ENCODE measurements at places on chromosomes 6 and 20. TPM values are rescaled to one million over a fixed set of nuclear protein-coding genes. Genes with fewer than 3 reads are reported as not detected.
A peak's percentile ranks its signal among the peaks of the same experiment; 100 is the strongest.

Gene TTK
- not detected for total RNA-seq

DNA sequence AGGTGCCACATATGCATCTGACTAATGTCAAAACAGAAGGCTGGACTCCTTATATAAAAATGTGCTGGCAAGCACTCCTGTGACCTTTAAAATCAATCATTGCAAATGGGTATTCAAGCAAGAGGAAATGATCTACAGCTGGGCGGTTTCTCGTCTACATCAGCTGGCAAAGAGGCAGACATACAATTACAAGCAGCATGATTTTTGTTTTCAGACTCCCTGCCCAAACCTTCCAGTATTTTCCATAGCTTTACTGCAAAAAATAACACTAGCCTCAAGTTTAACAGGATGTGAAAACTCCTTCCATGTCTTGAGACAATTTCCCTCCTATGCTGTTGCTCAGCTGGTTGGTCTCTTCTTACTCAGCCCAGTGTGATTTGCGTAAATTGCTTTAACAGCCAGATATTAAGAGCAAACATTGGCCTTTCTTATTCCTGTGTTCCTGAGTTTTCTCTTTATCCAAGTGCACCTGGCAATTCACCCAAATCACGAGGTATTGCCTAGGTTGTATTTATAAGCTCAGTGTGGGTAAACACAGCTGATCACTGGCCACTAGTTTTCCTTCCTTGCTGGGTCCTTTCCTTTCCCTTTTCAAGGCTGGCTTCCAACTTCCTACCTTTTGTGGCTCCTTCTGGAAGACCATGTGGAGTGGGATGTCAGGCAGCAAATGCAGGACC is 130.4 kb downstream of the MOXD1 start:
- no peak for DNase-seq

GRCh38 chr6:73858376-73858775 is 162.4 kb downstream of the CD109 start:
- DNase-seq, result no peak

- DNase-seq, result no peak
Measured at GRCh38 chr20:49823152-49823847, 10.7 kb downstream of the SLC9A8 start.

DNA sequence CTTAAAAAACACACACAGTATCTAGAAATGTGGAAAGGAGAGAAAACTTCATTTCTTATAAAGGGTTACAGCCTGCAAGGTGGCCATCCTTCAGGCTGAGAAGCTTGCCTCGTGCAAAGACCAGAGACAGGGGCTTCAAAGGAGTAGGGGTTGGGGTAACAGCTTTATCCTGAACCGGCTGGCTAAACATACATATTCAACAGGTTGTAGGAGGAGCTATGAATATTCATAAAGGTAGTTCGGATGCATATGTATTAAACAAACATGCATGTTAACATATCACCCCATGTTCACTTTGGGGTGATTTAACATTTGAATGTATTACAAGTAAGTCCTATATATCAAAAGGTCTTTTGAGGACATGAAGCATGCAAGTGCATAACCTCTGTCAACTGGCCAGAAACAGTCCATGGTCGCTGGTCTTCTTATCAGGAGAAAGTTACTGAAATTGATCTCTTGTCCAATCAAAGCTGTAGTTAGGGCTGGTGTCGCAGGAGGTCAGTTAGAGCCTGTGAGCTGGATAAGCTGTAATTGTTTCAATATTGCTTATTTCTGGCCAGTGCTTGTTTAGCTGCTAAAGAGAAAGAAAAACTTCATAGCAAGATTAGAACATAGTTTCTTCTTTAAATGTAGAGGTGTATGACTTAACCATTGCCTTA is 2.3 kb upstream of the STMND1 start:
- DNase-seq, result no peak

DNA sequence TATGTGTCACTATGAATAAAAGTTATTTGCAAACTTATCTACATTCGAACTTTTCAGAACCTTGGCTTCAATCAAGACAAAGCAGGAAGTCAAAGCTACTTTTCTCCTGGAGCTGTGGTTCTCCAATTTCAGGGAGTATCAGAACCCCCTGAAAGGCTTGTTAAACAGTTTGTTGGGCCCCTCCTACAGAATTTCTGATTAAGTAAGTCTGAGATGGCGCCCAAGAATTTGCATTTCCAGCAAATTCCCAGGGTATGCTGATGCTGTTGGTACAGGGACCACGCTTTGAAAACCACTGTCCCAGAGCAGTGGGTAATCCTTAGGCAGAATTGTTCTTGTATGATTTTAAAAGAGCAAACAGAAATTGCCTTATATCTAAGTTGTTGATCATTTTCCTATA is 189.9 kb upstream of the KCNG1 start:
- no peak for DNase-seq

GRCh38 chr20:31711179-31712111 is 11.2 kb downstream of the BCL2L1 start:
- no peak for DNase-seq

- DNase-seq, result no peak
Measured at GRCh38 chr6:10486215-10486614, 34.9 kb upstream of the GCNT2 start.

- no peak for DNase-seq
Measured at GRCh38 chr6:26412228-26412627, 10.2 kb downstream of the BTN3A1 start.

DNA sequence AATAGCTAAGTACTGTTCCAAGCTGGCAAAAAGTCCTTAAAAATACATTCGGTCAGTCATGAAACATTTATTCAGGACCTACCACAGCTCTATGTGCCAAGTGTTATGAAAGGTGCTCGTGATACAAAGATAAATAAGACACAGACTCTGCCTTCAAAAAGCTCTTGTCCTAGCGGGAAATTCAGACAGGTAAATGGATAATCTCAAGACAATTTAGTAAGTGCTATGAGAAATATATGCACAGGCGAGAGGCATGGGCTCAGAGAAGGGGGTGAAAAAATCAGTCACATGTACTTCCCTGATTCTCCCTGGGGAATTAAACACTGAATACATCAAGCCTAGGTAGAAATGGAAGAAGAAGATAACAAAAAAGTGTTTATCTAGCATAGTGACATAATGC is 49.8 kb upstream of the HEY2 start:
- DNase-seq, result no peak

Gene PRND
- not detected for total RNA-seq

GRCh38 chr6:18397701-18398100 is 10.6 kb downstream of the RNF144B start:
- no peak for DNase-seq

GRCh38 chr6:37641546-37641945 is 56.1 kb downstream of the MDGA1 start:
- DNase-seq, result no peak

Gene TRIM26
- 36.1 TPM for total RNA-seq

DNA sequence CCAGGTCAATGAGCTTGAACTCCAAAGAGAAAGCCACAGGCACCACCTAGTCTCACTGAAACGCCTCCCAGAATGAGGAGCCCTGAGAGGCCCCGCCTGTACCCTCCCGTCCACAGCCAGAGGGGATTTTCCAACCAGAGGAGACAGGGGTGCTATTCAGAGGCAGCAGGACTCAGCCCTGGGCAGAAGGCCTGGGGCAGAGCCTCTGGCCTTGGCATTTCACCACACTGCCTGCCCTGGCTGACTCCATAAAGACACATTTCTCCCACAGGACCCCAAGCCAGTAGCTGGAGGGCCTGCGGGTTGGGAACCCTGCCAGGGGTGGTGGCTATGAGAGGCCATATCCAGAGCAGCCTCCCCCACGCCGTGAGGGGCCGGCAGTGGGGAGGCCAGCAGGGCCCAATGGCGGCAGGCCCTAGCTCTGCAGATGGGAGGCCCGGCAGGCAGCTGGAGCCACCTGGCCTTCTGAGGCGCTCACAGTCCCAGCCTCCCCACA is 159.3 kb downstream of the PREX1 start:
- no peak for DNase-seq

- no peak for DNase-seq
Measured at GRCh38 chr20:43043887-43044286, 145.8 kb downstream of the PTPRT start.

Gene SALL4
- not detected for total RNA-seq

Gene WASF1
- 4.9 TPM for total RNA-seq

DNA sequence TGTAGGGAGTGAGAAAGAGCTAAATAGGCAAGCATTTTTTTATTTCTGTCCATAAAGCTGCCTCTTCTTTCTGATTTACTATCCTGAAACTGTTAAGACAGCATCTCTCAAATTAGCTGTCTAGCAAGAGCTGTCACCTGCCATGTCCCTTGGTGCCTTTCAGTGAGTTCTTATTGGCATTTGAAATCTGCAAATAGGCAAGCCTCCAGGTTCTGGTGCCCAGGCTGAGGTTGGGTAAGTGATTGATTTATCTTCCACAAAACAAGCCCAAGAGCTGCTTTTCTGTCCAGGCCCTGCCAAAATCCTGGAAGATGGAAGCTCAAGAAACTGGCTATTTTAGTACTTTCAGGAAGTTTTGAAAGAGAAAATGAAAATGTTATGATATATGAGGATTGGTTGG is 22.4 kb downstream of the MANEA start:
- DNase-seq, result no peak

GRCh38 chr6:12318749-12319148 is 28.6 kb downstream of the EDN1 start:
- no peak for DNase-seq

DNA sequence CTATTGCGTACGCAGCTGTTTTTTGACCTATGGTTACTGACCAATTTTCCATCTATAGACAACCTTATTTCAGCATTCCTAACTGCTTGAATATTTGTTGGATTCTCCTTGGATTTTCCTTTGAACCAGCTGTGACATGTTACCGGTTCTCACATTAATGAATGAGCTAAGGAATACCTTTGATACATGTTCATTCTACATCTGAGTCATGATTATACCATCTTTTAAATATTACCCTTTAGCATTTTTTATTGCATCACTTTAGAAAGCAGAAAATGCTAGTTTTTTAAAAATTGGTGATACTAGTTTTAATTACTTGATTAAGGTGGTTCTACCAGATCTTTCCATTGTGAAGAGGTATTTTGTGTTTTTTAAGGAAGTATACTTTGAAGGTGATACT is 1.9 kb upstream of the IGF2R start:
- DNase-seq, result no peak

Gene SLC52A3
- 1.5 TPM for total RNA-seq

- no peak for DNase-seq
Measured at GRCh38 chr6:15268137-15268908, 22.5 kb downstream of the JARID2 start.

Gene STX11
- 17.2 TPM for total RNA-seq

DNA sequence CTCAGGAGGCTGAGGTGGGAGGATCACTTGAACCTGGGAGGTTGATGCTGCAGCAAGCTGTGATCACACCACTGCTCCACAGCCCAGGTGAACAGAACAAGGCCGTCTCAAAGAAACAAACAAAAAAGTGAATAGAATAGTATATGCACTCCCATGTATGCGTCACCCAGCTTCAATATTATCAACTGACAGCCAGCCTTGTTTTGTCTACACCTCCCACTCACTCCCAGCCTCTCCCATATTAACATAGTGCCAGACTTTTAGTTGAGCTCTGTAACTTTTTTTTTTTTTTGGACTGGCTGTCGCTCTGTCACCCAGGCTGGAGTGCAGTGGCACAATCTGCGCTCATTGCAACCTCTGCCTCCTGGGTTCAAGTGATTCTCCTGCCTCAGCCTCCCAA is 18.1 kb upstream of the ILRUN start:
- no peak for DNase-seq

DNA sequence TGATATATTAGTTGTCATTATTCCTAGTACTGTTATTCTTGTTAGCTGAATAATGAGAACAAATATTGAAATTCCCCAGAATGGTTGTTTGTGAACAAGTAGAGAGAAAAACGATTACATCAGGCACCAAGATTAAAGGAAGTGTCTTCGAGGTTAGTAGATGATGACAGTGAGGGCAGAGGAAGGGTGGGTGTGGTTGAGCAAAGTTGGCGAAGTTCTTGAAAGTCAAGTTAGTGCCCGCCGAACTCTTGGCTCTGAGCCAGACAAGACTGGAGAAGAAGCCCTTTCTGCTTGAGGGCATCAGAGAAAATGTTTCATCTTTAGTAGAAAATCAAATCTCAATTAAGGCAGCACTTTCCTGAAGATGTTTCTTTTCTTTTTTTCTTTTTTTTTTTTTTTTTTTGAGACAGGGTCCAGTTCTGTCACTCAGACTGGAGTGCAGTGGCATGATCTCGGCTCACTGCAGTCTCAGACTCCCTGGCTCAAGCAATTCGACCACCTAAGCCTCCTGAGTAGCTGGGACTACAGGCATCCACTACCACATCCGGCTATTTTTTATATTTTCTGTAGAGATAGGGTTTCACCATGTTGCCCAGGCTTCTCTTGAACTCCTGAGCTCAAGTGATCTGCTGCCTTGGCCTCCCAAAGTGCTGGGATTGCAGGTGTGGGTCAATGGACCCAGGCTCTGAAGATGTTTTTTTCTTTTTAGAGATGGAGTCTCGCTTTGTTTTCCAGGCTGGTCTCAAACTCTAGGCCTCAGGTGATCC is 77.1 kb downstream of the SGK1 start:
- peak; percentile 28 for DNase-seq

- no peak for DNase-seq
Measured at GRCh38 chr6:158475344-158476302, 84.3 kb upstream of the TMEM181 start.

GRCh38 chr20:61789329-61789728 is 276.4 kb downstream of the TAF4 start:
- no peak for DNase-seq

DNA sequence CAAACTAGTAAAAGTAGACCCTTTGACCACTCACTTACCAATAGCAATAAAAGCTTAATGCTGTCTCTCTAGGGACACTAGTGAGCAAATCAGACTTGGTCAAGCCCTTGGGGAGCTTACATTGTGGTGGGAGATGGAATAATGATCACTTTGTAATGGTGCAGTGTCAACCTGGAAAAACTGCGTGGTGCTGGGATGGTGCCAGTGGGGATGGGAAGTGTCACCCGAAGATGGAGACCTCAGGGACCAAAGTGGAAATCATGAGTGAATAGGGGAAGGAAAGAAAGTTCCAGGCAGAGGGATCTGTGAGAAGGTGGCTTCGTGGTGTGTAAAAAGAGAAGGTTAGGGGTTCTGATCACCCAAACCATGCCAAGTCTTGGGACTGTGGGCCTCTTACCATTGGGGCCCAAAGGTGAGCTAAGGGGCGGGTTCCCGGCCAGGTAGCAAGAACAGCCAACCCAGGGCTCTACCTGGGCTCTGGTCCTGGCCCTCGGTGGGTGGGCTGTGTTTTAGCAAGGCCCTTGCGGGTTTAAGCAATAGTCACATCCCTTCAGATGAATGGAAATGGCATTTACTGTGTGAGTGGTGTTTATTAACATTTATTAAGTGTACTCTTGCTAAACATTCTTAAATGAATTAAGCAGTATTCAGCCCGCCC is 15.5 kb downstream of the DYNLRB1 start:
- no peak for DNase-seq

Gene WFDC5
- total RNA-seq, result not detected

Gene NCOA6
- total RNA-seq, result 21.4 TPM

All from thoracic aorta (tissue), 2 donors.